ENCODE measurements at places on chromosomes 3 and 15. TPM values are rescaled to one million over a fixed set of nuclear protein-coding genes. Genes with fewer than 3 reads are reported as not detected.
A peak's percentile ranks its signal among the peaks of the same experiment; 100 is the strongest.

DNA sequence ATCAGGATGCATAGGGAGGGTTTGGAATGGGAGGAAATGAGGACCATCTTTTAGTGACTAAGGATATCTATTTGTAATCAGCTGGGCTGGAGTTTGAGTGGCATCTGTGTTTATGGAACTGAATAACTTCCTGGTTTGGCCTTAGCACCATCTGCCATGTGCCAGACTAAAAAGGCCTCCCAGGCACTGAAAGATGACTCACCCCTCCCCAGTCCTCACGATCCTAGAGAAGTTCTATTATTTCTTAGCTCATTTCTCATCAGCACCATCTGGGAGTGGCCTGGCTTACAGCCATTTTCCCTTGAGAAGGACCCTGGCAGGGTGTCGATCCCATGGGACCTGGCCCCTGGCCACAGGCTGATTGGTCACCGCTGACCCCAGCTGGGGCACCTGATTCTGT is 23.9 kb upstream of the CTXND1 start:
- no peaks in the 10 kb centered on the region for H3K27me3 ChIP-seq
- H3K4me3 ChIP-seq = no peak overlapping the region
- peak; percentile 5 for DNase-seq

DNA sequence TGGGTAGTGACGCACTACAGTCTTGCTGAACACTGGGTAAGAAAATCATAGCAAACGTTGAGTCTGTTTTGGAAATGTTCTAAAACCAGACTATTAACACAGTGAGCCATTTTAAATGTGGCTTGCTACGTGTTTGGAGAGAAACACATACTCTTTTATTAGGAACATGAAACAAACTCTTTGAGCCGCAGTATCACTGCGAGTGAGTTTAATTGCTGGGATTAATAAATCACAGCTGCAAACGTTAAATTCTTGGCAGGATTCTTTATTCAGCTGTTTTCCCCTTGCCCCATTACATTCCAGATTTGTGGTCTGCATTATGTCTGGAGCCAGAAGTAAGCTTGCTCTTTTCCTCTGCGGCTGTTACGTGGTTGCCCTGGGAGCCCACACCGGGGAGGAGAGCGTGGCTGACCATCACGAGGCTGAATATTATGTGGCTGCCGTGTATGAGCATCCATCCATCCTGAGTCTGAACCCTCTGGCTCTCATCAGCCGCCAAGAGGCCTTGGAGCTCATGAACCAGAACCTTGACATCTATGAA is 33.6 kb downstream of the BTD start:
- peak overlapping the region; percentile 97 for H3K27ac ChIP-seq
- no peaks in the 10 kb centered on the region for H3K36me3 ChIP-seq
- no peaks in the 10 kb centered on the region for H3K27me3 ChIP-seq
- DNase-seq = peak; percentile 90
- H3K4me1 ChIP-seq = peaks cover 71% of the 10 kb centered on the region
- H3K4me3 ChIP-seq = peak overlapping the region; percentile 41

DNA sequence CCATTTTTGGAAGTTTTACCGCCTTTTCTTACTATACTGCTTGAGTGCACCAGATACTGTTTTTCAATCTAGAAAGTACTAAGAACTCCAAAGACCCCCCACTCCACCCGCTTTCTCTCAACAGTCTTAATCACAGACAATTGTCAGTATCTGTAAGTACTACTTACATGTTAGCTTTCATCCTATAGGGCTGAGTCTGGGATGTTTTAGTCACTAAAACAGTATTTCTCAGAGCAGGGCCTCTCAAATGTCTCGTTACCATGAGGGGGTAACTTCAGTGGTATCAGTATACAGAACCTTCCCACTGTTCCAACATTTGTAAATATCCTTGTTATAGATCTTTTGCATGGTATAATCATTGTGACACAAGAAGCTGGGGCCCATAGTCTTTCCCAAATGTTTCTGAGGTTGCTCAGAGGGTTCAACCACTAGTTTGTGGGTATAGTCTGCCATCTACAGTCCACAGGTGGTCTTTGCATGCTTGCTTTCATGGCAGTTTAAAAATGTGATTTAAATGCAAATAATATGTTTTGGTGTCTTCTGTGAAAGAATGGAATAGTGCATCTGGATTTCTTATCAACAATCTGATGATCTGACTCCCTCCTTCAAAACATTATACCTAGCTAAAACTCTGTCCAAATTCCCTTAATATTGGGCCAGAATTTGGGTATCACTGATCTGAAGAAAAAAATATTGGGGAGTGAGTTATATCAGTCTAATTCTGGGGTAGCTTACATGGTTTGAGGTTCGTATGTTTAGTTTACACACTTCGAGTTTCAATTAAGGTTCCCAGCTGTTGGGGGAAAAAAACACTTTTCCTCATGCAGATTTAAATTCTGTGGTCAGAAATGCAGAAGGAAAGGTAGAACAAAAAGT is 18.0 kb upstream of the DNAJC13 start:
- H3K27me3 ChIP-seq = peaks cover 8% of the 10 kb centered on the region
- H3K4me1 ChIP-seq = no peaks in the 10 kb centered on the region
- no peak overlapping the region for H3K27ac ChIP-seq
- no peaks in the 10 kb centered on the region for H3K36me3 ChIP-seq
- DNase-seq = peak; percentile 65

- no peak for DNase-seq
- H3K36me3 ChIP-seq = no peaks in the 10 kb centered on the region
- H3K4me3 ChIP-seq = no peak overlapping the region
- H3K27ac ChIP-seq = no peak overlapping the region
- H3K4me1 ChIP-seq = peaks cover 18% of the 10 kb centered on the region
- H3K27me3 ChIP-seq = no peaks in the 10 kb centered on the region
Measured at GRCh38 chr3:53164911-53165310, 3.9 kb downstream of the PRKCD start.

DNA sequence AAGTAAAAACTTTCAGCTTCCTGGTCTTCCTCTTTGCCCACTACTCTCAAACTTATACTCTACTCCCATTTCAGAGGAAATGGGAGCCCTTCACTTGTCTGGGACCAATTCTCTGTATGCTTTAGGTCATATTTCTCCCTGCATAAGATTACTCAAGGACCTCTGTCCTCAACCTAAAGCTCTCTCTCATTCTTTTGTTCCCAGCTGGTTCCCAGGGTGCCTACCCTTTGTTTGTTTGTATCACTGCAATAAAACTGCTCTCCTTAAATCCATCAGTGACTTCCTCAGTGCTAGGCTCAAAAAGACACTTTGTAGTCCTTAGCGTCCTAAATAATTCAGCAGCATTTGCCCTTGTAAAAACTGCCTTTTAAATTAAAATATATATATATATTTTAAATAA is 2.9 kb downstream of the NGRN start:
- H3K4me3 ChIP-seq = no peak overlapping the region
- peaks cover 54% of the 10 kb centered on the region for H3K36me3 ChIP-seq
- no peak overlapping the region for H3K27ac ChIP-seq

DNA sequence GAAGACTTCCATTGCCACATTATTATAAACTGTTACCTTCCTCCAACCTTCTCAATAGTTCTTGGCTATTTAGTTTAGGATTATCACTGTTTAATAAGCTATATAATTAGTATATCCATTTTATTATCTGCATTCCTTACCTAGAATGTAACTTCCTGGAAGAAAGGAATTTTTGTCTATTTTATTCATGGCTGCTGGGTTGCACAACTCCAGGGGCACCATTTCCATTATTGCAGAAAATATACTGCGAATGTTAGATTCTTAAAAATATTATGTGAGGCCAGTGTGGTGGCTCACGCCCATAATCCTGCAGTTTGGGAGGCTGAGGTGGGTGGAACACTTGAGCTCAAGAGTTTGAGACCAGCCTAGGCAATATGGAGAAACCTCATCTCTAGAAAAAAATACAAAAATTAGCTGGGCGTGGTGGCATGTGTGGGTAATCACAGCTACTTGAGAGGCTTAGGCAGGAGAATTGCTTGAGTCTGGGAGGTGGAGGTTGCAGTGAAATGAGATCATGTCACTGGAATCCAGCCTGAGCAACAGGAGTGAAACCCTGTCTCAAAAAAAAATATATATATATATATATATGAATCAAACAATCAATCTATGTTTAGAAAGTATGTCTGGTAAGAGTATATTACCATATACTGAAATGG is 19.9 kb downstream of the CLDN1 start:
- no peaks in the 10 kb centered on the region for H3K27me3 ChIP-seq
- H3K4me3 ChIP-seq = no peak overlapping the region
- 0 out of 2 replicates have a peak, but pooled peaks cover 4% of the 10 kb centered on the region for H3K4me1 ChIP-seq
- no peaks in the 10 kb centered on the region for H3K36me3 ChIP-seq
- no peak overlapping the region for H3K27ac ChIP-seq

GRCh38 chr3:165854696-165855095 is 17.5 kb upstream of the BCHE start:
- H3K4me3 ChIP-seq = no peak overlapping the region
- H3K4me1 ChIP-seq = no peaks in the 10 kb centered on the region
- H3K27me3 ChIP-seq = no peaks in the 10 kb centered on the region
- no peaks in the 10 kb centered on the region for H3K36me3 ChIP-seq
- H3K27ac ChIP-seq = no peak overlapping the region

DNA sequence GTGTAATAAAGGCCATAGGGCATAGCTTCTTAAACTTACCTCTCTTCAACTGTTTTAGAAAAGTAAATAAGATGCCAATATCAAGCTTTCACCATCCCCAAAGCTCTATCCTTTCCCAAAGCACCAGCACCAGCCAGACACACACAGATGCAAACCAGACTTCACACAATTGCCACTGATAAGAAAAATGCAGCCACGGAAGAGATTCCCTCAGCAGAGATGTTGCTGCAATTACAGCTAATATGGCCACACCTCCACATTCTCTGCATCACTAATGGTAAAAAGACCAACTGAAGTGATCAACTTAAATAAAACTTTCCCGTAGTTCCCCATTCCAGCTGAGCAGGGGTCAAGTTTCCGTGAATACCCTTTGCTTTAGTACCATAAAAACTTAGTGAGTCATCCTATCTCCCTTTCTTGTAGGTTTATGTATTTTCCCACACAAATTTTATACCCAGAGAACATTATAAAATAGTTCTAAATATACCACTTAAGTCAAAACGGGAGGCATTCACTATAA is 64.4 kb downstream of the SLC9A9 start:
- DNase-seq = no peak
- H3K4me1 ChIP-seq = no peaks in the 10 kb centered on the region
- H3K27me3 ChIP-seq = no peaks in the 10 kb centered on the region
- no peak overlapping the region for H3K27ac ChIP-seq
- H3K4me3 ChIP-seq = no peak overlapping the region
- no peaks in the 10 kb centered on the region for H3K36me3 ChIP-seq

GRCh38 chr3:39485547-39485946 is 18.1 kb downstream of the MOBP start:
- H3K4me1 ChIP-seq = no peaks in the 10 kb centered on the region
- peak; percentile 67 for DNase-seq
- H3K36me3 ChIP-seq = no peaks in the 10 kb centered on the region
- H3K27ac ChIP-seq = no peak overlapping the region

GRCh38 chr3:184134746-184135148 is 411 bp upstream of the EIF2B5 start:
- no peak for DNase-seq
- peak overlapping the region; percentile 73 for H3K27ac ChIP-seq
- peaks cover 6% of the 10 kb centered on the region for H3K4me1 ChIP-seq

DNA sequence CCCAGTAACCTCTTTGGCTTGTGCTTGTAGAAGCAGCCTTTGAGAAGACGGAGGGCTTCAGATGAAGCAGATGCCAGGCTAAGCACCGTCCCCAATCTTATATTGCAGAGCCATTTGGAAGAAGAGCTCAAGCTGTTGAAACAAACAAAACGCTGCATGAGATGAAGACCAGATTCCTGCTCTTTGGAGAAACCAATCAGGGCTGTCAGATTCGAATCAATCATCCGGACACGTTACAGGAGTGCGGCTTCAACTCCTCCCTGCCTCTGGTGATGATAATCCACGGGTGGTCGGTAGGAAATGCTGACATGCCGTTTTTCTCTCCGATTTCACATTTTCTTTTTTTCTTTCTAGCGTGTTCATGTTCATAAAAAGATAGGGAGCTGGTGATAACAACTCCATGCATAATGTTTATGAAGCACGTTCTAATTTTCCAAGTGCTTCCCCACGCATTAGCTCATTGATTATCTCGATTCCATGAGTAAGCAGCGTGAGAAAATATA is 106.5 kb downstream of the LIPC start:
- no peaks in the 10 kb centered on the region for H3K36me3 ChIP-seq
- no peak overlapping the region for H3K4me3 ChIP-seq
- H3K27me3 ChIP-seq = no peaks in the 10 kb centered on the region

DNA sequence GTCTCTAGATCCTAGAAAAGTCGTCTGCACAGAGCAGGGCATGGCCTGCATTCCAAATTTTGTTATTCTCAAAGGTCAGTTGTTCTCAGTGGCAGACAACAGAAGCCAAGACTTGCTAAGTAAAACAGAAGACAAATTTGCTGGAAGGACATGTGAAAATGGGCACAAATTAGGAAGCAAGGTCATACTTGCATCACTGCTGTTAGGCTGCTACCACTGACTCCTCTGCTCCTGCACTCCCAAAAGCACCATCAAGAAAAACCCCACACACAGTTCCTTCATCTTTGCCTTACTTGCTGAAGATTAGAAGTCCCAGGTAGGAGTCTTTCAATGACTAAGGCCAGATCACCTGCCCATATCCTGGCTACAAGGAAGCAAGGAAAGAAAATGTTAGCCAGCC is 69.9 kb upstream of the ATP2C1 start:
- H3K4me3 ChIP-seq = no peak overlapping the region
- no peaks in the 10 kb centered on the region for H3K36me3 ChIP-seq
- no peak overlapping the region for H3K27ac ChIP-seq
- H3K27me3 ChIP-seq = no peaks in the 10 kb centered on the region
- peaks cover 16% of the 10 kb centered on the region for H3K4me1 ChIP-seq
- no peak for DNase-seq

DNA sequence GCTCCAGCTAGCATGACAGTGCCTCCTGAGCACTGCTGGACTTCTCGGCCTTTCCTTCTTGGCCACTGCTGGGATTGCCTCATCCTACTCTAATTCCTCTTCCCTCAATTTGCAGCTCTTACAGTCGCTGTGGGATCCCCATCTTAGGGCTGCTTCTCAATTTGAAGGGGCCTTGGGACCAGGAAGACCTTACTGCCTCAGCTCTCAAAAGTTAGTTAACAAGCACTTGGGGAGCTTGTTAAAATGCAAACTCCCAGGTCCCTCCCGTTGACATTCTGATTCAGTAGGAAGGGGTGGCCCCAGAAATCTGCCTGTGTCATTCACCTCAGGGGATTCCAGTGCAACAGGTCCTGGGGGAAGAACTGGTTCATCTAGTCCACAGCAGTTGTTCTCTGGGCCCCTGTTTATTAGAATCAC is 14.8 kb downstream of the BDH1 start:
- peaks cover 29% of the 10 kb centered on the region for H3K4me1 ChIP-seq
- no peaks in the 10 kb centered on the region for H3K27me3 ChIP-seq
- no peak for DNase-seq
- H3K4me3 ChIP-seq = no peak overlapping the region

The LMAN1L gene
- not detected for total RNA-seq

The GATA2 gene
- total RNA-seq = 19.8 TPM

The TEX55 gene
- total RNA-seq = 0.10 TPM

The PPP1R14D gene
- total RNA-seq = not detected

The FAM107A gene
- total RNA-seq = 2.0 TPM

The IQSEC1 gene
- total RNA-seq = 6.8 TPM

The MYRIP gene
- total RNA-seq = not detected

The ISG20 gene
- 0.97 TPM for total RNA-seq

The KBTBD13 gene
- 0.15 TPM for total RNA-seq

The SLC38A3 gene
- total RNA-seq = 1.4 TPM

The GPR160 gene
- total RNA-seq = 0.40 TPM
